ENCODE measurements at places on chromosomes 12 and 14.

DNA sequence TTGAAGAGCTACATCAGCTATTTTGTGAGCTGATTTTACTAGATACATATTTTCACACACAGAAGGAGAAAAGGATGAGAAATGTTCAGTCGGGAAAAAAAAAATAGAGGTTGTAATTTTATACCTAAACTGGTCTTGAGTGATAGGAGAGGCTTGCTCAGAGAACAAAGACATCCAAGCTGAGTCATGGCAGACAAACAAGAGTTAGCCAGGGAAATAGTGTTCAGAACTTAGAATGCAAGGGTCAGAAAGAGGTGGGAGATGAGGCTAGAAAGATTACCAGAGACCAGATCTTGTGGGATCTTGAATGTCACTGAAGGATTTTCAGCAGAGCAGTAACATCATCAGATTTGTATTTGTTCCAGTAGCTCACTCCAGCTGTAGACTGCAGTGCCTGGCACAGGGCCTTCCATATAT is 121.9 kb upstream of the ATF1 start:
- no peak for DNase-seq

DNA sequence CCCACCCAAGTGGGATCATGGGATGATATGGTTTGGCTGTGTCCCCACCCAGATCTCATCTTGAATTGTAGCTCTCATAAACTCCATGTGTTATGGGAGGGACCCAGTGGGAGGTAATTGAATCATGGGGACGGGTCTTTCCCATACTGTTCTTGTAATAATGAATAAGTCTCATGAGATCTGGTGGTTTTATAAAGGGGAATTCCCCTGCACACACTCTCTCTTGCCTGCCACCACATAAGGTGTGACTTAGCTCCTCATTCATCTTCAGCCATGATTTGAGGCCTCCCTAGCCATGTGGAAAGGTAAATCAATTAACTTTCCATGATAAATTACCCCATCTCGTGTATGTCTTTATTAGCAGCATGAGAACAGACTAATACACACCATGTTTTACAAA is 109.2 kb downstream of the IGF1 start:
- DNase-seq, result no peak

GRCh38 chr12:94659346-94659930 is 9.1 kb upstream of the TMCC3 start:
- no peak for DNase-seq

DNA sequence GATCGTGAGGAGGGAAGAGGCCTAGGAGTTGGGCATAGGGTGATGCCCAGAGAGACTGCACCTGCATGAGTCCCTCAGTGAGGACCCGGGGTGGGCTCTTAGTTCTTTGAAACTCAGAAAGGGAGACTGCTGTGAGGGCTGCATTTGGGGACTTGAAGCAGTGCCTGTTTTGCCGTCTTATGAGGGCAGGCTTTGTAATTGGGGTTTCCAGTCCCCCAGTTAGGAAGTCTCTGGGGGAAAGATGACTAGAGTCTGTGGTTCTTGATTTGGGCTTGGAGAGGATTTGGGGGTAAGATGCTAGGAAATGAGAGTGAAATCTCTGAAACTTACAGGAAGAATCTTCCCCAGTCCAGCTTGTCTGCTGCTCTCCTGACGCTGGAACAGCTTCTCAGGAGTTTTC is 99.6 kb downstream of the ARF6 start:
- DNase-seq, result no peak

- DNase-seq, result no peak
These were observed 98.7 kb downstream of the TRMT5 start for GRCh38 chr14:60882219-60882618.

DNA sequence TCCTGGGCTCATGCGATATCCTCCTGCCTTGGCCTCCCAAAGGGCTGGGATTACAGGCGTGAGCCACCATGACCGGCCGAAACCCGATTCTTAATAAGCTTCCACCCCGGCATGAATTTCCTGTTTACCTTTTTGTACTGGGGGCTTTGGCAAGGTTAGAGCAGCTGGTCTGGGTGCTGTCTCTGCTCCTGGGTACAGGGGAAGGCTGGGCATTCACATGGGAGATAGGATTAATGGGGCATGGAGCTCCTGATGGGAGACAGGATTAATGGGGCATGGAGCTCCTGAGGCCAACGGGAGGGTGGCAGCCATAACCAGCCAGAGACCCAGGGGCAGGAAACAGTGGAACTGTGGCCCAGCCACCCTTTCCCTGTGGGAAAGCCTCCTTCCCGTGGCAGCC is 69.5 kb upstream of the DICER1 start:
- no peak for DNase-seq

- DNase-seq, result no peak
These were observed 5.4 kb downstream of the UBR7 start for GRCh38 chr14:93212432-93212831.

- DNase-seq, result no peak
These were observed 3.0 kb downstream of the ETV6 start for GRCh38 chr12:11652351-11653040.

All from stimulated activated naive CD4-positive, alpha-beta T cell treated with Interleukin-2 at 50 U/mL for 16 hours (primary cell).